ENCODE measurements at places on chromosomes 11 and 22. TPM values are rescaled to one million over a fixed set of nuclear protein-coding genes. Genes with fewer than 3 reads are reported as not detected.

The UPB1 gene
- total RNA-seq, result not detected

The PRCP gene
- total RNA-seq, result 52.2 TPM

GRCh38 chr11:82191695-82192094 is 542.0 kb downstream of the FAM181B start:
- DNase-seq, result no peak

DNA sequence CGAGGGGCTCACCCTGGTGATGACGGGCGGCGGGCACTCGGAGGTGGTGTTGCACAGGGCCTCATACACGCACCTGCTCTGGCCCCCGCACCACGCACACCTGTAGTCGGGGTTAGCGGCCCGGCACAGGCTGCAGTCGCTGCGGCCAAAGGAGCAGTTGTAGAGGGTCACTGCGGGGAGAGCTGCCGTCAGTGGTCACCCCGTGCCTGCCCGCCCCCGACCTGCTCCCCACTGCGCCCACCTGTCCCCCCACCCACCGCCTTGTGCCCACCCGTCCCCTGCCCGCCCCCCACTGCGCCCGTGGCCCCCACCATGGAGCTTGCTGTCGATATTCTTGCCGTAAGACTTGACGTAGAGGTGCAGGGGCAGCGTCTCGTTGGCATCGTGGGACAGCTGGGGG is 13.6 kb upstream of the MAPK11 start:
- no peak for DNase-seq

- DNase-seq, result no peak
Measured at GRCh38 chr11:15896026-15896425, 460.3 kb downstream of the SOX6 start.

DNA sequence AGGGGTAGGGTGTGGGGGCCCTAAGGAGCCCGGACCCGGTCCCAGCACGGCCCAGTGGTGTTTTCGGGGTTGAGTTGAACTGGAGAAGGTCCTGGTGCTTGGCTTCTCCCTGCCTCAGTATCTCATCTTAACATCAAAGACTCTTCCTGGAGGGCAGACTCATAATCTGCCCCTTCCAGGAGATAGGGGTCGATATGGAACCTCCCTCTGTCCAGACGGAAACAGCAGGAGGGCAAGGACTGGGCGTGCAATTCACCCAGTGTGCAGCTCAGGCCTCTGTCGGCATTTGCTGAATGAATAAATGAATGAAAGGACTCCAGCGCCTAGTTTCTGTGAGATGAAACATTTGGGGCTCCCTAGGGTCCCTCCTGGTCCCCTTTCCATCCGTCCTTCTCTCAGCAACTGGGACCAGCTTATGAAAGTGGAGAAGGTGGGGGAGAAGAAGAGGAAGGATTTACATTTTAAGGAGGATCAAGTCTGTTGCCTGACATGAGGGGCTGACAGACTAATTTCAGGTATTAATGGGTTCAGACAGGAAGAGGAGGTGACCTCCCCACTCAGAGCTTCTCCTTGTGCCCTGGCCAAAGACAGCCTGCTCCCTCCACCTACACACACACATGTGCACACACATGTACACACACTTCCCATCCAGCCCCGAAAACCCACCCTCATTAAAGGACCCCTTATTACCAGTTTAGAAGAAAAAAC is 1.1 kb upstream of the SHISA8 start:
- no peak for DNase-seq

Measured in GM23338 (cell line).